ENCODE measurements at places on chromosomes 4 and X.

GRCh38 chr4:24599275-24599674 is 14.9 kb upstream of the DHX15 start:
- no peak for DNase-seq

DNA sequence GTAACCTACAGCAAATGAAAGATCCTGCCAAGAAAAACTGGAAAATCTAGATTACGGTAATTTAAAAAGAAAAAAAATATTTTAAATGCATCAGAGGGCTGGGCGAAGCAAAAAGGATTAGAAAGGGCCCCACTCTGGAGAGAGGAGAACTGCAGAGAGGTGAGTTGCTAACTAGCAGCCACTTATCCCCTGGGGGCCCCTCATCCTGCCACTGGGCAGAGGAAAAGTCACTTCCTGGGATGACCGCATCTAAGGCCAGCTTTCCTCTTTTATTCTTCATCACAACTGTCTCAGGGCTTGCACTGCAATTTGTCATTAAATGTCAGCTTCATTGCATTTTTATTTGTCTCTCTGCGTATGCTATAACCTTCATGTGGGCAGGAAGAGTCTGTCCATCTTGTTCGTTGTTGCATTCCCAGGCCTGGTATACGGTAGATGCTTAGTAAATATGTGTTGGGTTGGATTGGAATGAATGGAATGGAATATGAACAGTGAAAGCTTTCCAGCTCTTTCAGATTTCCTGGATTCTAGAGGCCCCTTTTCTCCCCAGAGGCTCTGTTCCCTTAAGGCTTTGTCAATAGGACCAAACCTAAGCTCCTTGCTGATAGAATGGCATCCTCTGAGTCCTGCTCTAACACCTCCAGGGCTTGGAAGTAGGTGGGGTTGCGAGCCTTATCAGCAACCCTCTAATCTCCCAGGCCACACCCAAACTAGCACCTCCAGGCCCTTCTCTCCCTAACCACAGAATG is 58.9 kb downstream of the TLR10 start:
- DNase-seq = peak; percentile 18

GRCh38 chrX:133880032-133880443 is 105.4 kb downstream of the GPC3 start:
- no peak for DNase-seq

GRCh38 chr4:119731146-119731742 is 102.6 kb upstream of the PDE5A start:
- DNase-seq = no peak

DNA sequence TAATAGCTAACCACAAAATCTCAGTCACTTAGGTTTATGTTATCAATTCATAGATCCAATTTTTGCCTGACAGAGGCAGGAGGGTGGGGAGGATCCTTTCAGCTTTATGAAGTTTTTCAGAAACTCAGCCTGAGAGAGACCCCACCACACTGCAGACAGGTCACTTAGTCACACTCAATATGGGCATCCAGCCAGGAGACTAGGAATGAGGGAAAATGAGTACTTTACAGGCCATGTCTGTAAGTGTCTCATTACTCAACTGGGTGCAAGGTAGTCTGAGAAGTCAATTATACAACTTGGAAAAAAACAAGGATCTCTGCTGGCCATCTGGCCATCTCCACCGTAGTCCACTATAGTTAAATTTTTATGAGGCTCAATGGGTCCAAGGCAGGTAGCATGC is 365.9 kb downstream of the INPP4B start:
- no peak for DNase-seq
